ENCODE measurements at places on chromosomes 5 and 9.

DNA sequence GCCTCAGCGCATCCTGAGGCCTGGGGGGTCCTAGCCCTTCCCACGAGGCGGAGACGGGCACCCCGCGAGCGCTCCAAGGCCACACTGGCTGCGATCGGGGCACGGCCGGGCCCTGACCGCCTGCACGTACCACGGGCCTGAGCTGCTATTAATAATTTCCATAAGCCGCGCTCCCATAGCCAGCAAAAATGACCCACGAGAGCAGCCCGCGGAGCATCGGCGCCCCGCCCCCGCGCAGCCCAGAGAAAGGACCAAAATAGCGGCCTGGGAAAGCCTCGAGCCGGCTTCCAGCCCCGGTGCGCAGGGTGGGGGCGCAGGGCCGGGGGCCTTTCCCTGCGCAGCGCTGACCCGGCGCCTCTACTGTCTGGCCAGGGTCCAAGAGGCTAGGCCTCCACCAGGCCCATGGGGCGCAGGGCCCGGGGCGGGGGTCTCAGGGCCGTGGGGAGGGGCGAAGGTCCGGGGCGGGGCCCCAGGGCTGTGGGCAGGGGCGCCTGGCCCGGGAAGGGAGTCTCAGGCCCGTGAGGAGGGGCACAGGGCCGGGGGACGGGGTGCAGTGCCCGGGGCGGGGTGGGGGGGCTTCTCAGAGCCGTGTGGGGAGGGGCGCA, 54.4 kb downstream of the EXD3 start:
- DNase-seq, result no peak

- no peak for DNase-seq
These were observed 29.5 kb upstream of the SMAD5 start for GRCh38 chr5:136103118-136103517.

- no peak for DNase-seq
These were observed 6.5 kb downstream of the ABO start for GRCh38 chr9:133268335-133269056.

- no peak for DNase-seq
These were observed 1079.9 kb upstream of the ACO1 start for GRCh38 chr9:31304576-31304975.

DNA sequence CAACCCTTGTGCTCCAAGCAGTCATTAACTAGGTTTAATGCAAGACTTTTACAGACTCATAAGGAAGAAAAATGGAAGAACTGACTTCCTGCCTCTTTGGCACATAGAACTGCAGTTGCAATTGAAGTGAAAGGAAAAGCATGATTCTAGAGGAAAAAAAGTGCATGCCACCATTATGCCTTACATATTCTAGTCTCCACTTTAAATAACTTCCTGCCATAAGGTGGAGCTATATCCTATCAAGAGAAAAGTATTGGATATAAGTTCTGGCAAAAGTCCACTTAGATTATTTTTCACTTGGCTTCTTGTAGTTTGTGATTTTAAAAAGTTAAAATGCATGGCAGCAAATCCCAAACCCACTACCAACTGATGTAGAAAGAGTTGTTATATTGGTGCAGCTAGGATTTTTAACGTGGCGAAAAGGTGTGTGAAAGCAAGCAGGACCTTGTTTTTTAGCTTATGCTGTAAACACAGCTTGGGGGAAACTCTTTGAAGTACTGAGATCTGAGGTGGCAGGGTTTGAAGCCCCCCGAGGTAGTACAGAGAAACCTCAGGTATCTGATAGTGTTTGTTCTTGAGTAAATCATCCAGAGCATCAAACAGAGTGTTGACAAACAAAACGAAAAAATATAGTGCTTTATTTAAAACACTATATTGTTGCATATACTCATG, 117.9 kb downstream of the ANXA1 start:
- DNase-seq, result peak; percentile 1

GRCh38 chr9:132283863-132284262, 70.9 kb downstream of the SETX start:
- DNase-seq, result no peak

- DNase-seq, result no peak
These were observed 772.7 kb downstream of the PRELID2 start for GRCh38 chr5:145062280-145063062.

DNA sequence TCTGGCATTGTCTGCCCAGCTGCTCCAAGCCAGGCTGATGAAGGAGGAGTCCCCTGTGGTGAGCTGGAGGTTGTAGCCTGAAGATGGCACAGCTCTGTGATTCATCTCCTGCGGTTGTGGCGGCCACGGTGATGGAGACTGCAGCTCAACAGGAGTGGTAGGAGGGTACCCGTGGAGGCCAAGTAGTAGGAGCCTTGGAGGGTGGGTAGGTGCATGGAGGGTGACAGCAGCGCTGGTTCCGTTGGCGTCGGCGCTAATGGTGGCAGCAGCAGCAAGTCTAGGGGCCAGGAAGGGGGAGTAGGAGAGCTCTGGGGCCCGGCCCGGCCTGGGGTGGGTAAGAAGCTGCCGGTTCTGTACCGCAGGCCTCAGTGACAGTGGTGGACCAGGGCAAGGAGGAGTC, 22.4 kb upstream of the TRIM52 start:
- no peak for DNase-seq

Data from GM20000 (cell line).